Posterior cingulate gyrus (tissue), 11 donors: ENCODE measurements at places on chromosomes 13 and 19.

DNA sequence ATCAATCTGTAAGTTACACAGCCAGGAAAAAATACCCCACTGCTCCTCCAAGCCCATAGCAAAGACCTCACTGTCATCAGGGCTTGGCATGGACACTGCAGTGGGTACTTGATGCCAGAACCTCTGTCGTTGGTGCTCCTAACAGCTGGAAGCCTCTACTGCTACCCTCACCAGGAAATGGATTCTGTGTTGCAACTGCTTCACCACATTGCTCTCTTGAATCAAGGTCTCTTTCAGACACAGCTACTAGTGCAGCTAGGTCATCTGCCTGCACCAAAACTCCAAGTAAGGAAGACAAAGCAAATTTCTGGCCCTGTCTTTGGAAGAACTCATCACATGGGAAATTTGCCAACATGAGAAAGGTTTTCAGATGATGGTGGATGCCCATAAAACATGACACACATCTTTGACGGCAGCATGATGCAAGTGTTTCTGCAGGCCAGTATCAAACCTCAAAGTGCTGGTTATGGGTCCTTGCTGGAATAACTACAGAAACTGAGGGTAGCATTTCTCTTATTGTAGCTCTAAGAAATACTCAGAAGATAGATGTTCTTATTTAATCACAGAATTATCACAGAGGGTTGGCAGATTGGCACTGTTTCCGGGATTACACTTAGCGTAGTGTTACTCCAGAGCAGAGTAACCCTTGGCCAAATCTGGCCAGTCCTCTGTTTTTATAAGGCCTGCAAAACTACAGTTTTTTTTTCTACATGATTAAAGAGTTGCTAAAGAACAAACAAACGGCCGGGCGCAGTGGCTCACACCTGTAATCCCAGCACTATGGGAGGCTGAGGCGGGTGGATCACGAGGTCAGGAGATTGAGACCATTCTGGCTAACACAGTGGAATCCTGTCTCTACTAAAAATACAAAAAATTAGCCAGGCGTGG, 12.9 kb upstream of the PCCA start:
- DNase-seq: no peak

DNA sequence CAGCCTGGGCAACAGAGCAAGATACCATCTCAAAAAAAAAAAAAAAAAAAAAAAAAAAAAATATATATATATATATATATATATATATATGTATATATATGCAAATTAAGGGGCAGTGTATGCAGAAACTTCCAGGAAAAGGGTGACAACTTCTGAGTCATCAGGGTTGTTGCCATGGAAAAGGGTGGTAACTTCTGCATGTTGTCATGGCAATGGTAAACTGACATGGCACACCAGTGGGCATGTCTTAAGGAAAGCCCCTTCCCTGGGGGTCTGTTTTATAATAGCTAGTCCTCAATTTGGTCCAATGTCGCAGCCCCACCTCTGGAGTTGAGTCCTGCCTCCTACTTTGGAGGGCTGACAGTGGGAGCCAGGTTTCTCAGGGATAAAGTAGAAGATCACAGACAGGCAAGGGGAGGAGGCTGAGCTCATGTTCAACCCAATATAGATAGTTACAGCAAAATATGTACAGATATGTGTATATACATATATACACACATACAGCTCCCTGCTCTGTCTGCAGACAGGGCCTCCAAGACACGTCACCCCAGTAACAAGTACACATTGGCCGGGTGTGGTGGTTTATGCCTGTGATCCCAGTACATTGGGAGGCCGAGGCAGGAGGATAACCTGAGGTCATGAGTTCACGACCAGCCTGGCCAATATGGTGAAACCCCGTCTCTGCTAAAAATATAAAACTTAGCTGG, 7.2 kb upstream of the FCHO1 start:
- DNase-seq: no peak

- no peak for DNase-seq
These were observed 140.5 kb downstream of the KLF12 start for GRCh38 chr13:73993661-73994060.

DNA sequence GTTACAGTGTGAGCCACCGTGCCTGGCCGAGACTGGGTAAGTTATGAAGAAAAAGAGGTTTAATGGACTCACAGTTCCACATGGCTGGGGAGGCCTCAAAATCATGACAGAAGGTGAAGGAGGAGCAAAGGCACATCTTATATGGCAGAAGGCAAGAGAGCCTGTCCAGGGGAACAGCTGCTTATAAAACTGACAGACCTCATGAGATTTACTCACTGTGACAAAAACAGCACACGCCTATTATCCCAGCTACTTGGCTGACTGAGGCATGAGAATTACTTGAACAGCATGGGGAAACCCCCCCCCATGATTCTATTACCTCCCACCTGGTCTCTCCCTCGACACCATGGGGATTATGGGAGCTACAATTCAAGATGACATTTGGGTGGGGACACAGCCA, 23.4 kb upstream of the ZNF561 start:
- no peak for DNase-seq

DNA sequence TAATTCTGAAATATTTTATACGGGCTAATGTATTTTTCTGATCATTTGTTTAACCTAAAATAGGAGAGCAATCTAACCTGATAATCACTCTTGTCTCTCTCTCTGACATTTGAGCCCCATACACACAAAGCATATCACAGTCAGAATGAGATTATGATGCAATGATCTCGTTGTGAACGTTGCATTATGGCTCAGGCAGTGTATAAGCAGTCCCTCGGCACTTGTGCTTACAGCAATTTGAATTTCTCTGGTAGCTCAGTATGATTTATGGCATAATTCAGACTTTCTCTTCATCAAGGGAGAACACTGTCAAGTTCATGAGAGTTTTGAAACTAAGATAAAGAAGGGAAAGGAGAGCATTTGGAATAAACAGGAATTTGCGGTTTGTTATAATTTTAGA, 256.1 kb downstream of the DACH1 start:
- DNase-seq: no peak

- peak; percentile 72 for DNase-seq
These were observed 694 bp downstream of the CLN5 start for GRCh38 chr13:76992548-76993001.

DNA sequence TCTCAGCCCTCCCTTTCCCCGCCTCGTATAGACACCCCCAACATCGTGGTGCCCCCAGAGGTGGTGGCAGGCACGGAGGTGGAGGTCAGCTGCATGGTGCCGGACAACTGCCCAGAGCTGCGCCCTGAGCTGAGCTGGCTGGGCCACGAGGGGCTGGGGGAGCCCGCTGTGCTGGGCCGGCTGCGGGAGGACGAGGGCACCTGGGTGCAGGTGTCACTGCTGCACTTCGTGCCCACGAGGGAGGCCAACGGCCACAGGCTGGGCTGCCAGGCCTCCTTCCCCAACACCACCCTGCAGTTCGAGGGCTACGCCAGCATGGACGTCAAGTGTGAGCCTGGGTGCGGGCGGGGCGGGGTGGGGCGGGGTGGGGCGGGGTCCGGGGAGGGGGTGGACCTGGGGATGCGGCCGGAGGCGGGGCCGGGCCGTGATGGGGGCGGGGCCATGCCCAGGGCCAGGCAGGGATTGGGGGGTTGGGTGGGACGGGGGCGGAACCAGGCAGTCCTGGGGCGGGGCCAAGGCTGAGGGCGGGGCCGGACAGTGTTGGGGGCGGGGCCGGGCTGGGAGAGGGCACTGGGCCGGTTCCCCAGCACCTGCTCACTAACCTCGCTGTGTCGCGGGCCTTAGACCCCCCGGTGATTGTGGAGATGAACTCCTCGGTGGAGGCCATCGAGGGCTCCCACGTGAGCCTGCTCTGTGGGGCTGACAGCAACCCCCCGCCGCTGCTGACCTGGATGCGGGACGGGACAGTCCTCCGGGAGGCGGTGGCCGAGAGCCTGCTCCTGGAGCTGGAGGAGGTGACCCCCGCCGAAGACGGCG, 7.8 kb downstream of the MAG start:
- peak; percentile 56 for DNase-seq

DNA sequence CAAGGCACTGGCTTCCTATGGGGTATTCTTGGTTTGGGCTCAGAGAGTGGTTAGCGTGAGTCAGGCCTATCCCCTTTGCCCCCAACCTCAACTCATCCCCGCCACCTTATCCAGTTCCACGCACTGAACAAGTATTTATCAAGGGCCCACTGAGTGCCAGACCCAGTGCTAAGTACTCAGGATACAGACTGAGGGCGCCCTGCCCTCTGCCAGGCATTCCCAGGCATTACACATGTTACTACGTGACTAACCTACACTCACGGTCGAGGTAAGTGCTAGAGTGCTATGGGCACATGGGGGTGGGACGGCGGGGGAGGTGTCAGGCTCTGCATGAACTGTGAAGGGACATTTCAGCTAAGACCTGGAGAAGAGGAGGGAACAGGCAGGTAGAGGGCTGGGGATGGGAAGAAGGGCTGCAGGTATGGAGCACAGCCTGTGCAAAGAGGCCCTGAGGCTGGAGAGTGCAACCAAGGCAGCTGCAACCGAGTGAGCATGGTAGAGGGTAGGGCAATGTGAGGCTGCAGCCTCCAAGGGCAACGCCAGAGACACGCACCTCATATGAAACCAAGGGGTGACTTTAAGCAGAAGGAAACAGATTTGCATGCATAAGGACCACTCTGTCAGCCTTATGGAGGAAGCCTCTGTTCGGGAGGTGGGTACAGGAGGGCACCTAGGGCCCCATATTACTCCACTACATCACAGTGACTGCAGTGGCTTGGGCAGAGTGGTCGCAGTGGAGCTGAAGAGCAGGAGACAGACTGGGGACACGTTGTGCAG, 22.5 kb downstream of the DHRS12 start:
- no peak for DNase-seq

- no peak for DNase-seq
These were observed 2.2 kb downstream of the ANKRD10 start for GRCh38 chr13:110912651-110913051.

- peak; percentile 9 for DNase-seq
These were observed at the start of gene PHLDB3 for GRCh38 chr19:43504426-43505185. PHLDB3 (minus strand) TSS chr19:43504746; CDS start chr19:43504118, 628 bp downstream.

DNA sequence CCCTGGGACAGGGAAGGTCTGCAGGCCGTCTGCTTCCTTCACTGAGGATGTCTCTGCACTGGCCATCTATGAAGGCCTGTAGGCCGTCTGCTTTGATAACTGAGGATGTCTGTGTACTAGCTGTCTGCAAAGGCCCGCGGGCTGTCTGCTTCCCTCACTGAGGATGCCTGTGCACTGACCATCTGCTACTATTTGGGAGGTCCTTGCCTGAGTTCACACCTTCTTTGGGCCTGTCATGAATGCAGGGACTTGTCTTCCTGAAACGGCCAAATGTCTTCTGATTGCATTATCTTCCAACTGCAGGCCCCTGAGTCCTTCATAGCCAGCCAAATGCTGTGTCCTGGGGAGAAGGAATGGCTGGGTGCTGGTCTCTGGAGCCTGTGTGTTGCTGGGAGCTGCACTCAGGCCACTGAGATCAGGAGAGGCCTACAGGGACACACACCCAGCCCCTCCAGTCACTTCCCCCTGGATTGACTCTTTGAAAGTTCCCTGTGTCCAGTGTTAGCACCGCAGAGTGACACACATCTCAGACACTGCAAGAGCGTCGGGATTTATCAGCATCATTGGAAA, 72.9 kb downstream of the TEX29 start:
- no peak for DNase-seq

DNA sequence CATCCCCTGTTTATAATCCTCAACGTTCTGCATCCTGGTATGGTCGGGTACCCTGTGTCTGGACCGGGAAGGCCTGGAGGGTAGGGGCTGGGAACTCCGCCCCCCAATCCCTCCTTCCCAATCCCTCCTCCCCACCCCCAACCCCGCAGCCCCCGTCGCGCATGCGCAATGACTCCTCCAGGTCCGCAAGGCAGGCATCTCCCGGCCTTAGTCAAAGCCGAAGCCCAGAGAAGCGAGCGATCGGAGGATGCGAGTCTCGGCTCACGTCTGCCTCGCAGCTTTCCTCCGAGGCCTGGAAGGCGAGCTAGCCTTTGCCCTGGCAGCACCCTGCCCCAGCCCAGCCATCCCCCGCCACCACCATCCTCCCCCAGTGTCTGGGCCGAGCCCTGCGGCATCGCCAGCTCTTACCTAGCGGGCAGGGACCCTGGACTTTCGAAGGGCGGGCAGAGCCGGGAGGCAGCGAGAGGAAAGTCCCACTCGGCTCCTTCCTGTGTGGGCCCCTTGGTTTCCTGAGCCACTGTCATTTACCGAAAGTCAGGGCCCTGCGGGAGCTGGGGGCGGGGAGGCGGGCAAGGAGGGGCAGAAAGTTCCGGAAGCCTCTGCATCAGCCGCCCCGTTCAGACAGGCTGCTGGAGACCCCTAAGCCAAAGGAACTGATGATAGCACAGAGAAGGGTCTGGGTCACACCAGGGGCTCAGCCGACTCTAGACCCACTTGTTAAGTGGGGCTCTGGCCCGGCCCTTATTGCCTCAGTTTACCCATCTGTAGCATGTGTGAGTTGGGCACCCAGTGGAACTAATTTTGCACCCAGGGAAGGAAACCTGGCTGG, at the start of gene JAK3:
Gene JAK3 (minus strand): TSS at position 445 of the 829 bp plus-strand sequence. CDS start 3,565 bp downstream, outside the sequence.
- DNase-seq: peak; percentile 55

DNA sequence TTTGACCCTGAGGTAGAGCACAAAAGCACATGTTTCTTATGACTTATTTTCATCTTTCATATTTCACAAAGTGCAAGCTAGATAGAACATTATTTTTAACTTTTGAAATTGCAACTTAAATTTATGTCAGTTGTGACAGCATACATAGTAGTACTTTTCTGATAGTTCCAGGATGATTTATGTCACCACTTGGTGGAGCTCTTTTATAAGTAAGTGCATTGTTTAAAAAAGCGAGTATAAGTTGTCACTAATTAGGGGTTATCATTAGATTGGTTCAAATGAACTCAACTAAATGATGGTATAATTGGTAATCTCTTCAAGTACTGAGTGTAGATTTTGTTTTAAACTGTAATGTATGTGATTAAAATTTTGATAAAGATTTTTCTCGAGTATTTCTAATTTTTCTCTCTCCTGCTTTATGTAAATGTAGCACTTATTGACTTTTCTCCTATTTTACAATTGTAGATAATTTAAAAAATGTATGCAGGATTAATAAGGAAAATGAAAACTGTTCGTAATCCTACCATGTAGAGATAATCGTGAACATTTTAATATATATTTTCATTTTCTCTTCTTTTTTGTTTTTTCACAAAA, 31.1 kb downstream of the RB1 start:
- DNase-seq: no peak

- DNase-seq: no peak
These were observed 773.4 kb upstream of the SLITRK1 start for GRCh38 chr13:84655677-84656076.

DNA sequence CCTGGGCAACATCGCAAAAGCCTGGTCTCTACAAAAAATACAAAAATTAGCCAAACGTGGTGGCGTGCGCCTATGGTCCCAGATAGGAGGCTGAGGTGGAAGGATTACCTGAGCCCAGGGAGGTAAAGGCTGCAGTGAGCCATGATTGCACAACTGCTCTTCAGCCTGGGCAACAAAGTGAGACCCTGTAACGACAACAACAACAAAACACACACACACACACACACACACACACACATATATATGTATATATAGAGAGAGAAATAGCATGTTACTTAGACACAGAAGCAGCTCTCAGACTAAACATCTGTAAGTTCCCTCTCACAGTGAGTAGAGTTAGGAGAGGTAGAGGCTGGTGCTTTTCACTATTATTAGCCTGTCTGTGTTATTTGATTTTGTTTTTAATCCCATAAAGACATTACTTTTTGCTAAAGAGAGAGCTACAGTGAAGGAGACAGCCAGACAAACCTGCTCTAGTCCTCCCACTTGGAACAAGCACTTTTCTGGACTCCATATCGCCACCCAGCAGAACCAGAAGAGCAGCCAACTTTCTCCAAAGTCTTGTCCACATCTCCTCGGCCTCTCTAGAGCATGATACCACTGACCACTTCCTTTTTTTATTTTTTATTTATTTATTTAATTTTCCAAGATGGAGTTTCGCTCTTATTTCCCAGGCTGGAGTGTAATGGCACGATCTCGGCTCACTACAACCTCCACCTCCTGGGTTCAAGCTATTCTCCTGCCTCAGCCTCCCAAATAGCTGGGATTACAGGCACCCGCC, 2.8 kb upstream of the LIN7B start:
- no peak for DNase-seq
